Mesenchymal stem cell (in vitro differentiated cells and primary cell): ENCODE measurements at places on chromosomes 4 and X.

GRCh38 chrX:66012094-66012534 lies 27.8 kb downstream of the VSIG4 start:
- no peak for DNase-seq

GRCh38 chr4:31134720-31135119 lies 414.6 kb downstream of the PCDH7 start:
- no peak for DNase-seq

GRCh38 chr4:78880874-78881492 lies 58.3 kb downstream of the PAQR3 start:
- DNase-seq: no peak

DNA sequence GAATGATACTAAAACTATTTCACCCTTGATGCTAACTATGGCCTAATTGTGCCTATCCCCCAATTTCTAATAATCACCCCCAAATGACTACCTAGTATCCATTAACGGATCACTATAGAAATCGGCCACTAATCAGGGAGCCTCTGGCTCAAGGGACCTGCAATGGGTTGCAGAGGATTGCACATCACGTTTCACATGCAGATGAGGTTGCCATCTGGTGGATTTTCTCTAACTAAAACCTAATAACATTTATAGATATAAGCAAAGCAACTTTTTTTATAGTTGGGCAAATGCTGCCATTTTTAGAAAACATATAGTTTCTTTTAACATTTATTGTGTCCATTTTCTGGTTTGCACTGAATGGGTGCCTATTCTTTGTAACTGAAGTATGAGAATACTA lies 28.3 kb upstream of the ALG13 start:
- peak; percentile 18 for DNase-seq

DNA sequence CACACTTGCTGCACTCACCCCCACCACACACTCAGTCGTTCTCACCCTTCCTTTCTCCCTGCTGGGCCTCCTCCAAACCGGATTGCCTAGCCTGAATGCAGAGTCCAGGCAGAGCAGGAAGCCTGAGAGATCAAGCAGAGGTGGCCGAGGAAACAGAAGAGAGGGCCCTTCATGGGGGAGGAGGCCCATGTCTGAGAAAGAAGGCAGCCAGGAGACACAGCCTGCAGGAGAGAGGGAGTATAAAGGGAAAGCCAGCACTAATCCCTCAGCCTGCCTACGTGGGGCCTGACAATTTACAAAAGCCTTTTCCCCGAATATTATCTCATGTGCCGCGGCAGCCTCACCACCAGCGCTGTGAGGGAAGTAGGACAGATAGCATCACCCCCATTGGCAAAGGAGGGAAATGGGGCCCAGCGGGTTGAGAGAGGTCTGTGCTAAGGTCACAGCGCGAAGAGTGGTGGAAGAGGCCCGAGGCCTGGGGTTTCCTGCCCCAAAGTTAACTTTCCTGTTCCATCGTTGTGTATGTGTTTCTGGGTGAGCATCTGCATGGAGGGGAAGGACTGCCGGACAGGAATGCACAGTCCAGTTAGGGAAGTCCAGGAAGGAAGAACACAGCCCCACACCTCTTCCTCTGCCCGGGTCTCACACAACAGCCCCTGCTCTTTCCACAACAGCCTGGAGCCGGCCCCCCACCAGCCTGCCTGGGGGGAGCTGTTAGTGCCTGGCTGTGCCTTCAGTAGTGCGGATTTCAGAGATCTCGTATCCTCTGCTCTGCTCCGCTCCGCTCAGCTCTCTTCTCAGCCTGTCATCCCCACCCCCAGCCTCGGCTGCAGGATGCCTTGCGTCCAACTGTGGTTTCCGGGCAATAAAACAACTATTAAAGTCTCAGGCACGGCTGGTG lies 50.9 kb upstream of the BCOR start:
- peak; percentile 73 for DNase-seq

DNA sequence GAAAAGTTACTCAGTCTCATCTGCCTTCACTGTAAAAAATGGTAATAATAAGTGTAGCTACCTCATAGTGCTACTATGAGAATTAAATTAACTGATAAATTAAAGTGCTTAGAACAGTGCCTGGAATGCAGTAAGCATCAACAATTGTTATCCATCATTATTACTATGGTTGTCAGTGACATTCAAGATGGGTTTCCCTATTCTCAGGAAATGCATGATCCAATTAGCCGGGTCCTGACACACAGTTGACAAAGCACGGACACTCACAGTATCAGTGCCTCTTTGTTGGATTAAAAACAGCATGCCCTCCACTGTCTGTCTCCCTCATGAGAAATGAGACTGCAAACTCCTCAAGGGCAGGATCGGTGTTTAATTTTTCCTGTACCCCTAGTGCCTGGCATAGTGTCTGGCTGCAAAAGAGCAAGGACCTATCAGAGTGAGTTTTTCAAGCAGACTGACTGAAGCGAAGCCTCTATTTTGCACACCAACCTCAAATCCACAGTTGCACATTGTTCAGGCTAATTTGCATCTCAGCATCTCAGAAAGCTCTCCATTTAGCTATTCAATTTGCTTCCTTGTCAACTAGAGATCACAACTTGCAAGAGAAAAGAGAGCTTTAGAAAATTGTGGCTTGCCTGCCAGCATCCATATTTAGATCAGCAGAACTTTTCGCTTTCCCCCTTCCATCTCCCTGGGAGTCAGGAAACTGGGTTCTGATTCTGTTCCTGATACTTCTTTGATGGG lies 122.9 kb downstream of the LDB2 start:
- DNase-seq: no peak

GRCh38 chrX:3651277-3651676 lies 62.2 kb downstream of the PRKX start:
- DNase-seq: peak; percentile 21

- peak; percentile 49 for DNase-seq
Observed at GRCh38 chrX:40474205-40474626, 106.6 kb upstream of the ATP6AP2 start.

DNA sequence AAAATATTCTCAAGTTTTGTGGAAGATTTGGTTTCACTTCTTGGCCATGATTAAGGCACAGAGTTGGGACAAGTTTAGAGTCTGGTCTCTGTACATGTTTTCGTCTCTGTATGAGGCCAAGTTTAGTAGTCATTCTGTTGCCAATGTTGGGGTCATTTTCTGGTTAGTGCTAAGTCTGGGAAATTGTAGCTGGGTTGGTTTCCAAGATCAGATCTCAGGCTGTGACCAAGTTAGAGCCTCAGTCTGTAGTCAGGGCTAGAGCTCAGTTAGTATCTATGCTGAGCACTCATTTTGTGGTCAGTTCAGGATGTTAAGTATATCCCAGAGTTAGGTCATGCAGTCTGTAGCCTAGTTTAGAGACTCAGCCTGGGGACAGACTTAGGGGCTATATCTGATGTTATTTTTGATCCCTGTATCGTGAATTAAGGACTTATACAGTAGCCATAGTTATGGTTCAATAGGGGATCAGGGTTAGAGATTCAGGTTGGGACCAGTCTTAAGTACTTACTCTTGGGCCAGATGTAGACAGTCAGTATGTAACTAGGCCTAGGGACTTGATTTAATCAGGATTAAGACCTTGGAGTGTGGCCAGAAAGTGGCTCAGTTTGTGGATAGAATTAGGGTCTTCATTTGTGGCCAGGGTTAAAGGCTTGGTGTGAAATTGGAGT lies 6.6 kb upstream of the ENOX2 start:
- DNase-seq: peak; percentile 6

DNA sequence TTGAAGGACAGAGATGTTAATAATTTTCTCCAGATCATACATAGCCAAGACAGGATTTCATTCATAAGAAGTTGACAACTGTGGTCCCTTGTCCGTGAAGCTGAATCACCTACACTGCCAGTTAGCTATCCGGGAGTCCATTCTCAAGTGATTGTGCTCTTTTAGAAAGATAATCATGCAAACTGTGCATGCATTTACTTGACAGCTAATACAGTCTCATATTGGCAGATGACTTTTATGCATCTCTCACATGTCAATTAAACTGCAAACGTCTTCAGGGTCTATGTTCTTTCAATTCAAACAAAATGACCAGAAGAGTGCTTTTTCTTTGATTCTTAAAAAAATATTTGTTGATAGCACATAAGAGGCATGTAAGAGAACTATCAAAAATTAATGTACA lies 1572.9 kb downstream of the C4orf33 start:
- DNase-seq: no peak

GRCh38 chrX:154797006-154797405 lies 8.3 kb downstream of the MPP1 start:
- DNase-seq: peak; percentile 22

GRCh38 chrX:11941571-11941970 lies 183.5 kb downstream of the MSL3 start:
- DNase-seq: peak; percentile 0

DNA sequence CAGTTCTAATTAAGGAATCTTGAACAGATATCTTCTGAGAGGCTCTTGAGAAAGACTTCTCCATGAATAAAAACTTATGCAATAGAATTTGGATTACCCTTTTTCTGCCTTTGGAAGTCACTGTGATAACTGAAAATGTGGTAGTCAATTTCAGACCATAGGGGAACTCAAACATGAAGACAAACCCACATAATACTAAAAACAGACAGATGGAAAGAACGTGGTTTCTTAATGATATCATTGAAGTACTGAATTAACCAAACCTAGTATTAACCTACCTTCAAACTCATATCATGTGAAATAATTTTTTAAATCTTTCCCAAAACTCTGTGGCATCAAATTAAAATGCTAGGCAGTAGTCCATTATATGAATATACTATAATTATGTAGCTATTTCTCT lies 153.5 kb downstream of the CAMK2D start:
- DNase-seq: no peak

DNA sequence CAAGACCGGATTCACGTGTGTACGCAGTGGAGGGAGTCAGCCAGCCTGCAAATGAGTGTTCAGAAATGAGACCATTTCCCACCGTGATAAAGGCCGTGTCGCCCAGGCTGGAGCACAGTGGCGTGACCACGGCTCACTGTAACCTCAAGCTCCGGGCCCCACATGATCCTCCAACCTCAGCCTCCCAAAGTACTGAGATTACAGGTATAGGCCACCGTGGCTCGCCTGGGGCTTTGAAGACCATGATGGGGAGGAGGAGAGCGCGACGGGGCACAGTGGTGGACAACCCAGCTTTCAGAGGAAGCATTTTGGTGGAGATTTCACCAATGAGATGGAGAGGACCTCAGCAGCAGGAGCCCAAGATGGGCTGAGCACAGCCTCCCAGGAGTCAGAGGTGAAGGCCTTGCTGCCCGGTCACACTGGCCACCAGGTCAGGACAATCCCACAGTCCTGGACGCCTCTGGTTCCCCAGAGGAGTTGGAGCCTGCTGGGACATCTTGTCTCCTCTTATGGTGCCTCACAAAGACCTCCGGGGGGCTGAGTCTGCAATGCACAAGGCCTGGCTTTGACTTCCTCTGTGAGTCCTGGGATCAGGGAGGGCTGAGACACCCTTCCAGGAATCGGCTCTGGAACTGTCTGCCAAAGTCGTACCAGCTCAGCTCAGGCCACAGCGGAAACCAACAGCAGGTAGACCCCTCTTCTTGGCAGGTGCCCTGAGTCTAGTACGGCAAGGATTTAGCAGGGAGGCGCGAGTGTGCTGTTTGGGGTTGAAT lies 22.4 kb upstream of the MXD4 start:
- DNase-seq: no peak

- no peak for DNase-seq
Observed at GRCh38 chrX:275476-275966, 5.7 kb upstream of the PLCXD1 start.

GRCh38 chrX:107979534-107979933 lies 2.6 kb downstream of the TEX13B start:
- no peak for DNase-seq

DNA sequence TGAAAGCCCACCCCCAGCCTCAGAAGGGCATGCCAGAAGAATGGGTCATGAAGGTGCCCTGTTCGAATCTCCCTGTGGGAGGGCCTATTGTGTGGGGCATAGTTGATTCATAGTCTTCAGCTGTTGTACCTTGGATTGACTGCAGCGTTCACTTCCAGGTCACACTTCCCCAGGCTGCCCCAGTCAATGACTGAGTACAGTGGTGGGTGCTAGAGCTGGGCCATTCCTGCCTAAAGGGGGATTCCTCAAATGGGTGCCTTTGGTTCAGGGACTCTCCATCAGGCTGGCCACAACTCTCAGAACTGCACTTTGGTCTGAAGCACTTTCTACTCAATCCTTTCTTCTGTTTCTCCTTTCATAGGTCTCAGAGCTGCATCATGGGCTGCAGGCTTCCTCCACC lies 35.0 kb upstream of the RASGEF1B start:
- no peak for DNase-seq

GRCh38 chr4:140568507-140569306 lies at the start of gene UCP1:
TSS of gene UCP1 (minus strand) at chr4:140568961. CDS start at chr4:140568729, 232 bp downstream.
- peak; percentile 26 for DNase-seq

GRCh38 chr4:1310031-1310795 lies 20.5 kb downstream of the MAEA start:
- no peak for DNase-seq

GRCh38 chr4:42637867-42638266 lies 19.0 kb downstream of the ATP8A1 start:
- no peak for DNase-seq

DNA sequence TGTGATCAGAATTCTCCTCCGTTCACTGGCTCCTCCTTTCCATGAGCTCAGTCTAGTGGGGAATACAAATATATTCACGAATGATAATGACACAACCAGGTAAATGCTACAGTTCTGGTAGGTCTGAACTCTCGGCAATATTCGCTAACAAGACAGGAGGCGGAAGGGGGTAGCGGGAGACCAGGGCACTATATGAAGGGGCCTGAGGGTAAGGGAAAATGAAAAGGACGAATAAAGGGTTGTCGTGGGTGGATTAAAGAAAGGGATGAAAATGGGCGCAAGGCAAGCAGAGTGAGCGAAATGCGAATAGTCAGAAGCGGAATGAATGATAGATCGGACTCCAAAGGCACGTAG lies 743 bp downstream of the NKAP start:
- no peak for DNase-seq

DNA sequence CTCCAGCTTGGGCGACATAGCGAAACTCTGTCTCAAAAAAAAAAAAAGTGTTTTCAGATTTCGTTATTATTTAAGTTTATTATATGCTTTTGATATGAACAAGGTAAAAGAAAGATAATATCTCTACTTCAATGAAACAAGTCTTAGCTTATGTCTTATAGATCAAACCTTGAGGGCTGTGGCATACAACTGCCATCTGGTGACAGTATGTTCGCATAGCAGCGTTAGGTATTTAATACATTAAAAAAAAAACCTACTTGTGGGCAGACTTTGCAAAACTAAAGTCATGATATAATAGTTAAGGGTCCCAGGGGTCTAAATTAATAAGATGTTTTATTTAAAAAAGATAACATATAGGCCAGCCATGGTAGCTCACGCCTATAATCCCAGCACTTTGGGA lies 161.2 kb upstream of the AMOT start:
- DNase-seq: no peak

GRCh38 chr4:77367638-77368037 lies 210.6 kb downstream of the CCNG2 start:
- DNase-seq: no peak
